ENCODE measurements at places on chromosomes 12 and 14. TPM values are rescaled to one million over a fixed set of nuclear protein-coding genes. Genes with fewer than 3 reads are reported as not detected.

The PLEK2 gene
- total RNA-seq = not detected

DNA sequence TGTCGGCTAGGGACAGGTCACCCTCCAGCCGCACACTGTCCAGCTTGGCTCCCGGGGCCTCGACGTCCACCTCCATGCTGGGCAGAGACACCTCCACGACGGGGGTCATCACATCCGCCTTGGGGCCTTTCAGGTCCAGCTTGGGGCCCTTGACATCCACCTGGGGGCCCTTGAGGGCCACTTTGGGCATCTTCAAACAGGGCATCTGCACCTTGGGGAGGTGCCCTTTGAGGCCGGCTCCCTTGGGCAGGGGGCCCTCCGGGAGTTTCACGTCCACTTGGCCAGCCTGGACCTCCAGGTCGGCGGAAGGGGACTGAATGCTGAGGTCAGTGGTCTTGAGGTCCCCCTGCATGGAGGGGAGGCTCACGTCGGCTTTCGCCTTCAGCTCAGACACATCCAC, 17.9 kb downstream of the PLD4 start:
- no peak for DNase-seq

DNA sequence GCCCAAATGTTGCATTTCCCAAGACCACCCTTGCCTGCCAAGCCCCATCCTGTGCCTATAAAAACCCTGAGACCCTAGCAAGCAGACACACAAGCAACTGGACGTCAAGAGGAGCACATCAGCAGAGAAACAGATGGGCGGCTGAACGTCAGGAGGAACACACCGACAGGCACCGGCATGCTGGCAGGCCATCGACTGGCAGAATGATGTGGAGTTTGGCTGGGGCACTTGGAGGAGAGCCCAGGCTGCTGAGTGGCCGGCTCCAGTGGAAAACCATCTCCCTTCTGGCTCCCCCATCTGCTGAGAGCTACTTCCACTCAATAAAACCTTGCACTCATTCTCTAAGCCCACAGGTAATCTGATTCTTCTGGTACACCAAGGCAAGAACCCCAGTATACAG, 130.1 kb downstream of the SLC41A2 start:
- DNase-seq = no peak

- no peak for DNase-seq
These were observed 15.2 kb upstream of the PTPRB start for GRCh38 chr12:70652451-70652850.

- no peak for DNase-seq
These were observed 90.0 kb downstream of the GALNT9 start for GRCh38 chr12:132239392-132239791.

GRCh38 chr12:29970501-29970900, 186.8 kb upstream of the TMTC1 start:
- DNase-seq = no peak

GRCh38 chr12:97758586-97758985, 296.0 kb downstream of the RMST start:
- no peak for DNase-seq

The DNAH10 gene
- 0.04 TPM for total RNA-seq

DNA sequence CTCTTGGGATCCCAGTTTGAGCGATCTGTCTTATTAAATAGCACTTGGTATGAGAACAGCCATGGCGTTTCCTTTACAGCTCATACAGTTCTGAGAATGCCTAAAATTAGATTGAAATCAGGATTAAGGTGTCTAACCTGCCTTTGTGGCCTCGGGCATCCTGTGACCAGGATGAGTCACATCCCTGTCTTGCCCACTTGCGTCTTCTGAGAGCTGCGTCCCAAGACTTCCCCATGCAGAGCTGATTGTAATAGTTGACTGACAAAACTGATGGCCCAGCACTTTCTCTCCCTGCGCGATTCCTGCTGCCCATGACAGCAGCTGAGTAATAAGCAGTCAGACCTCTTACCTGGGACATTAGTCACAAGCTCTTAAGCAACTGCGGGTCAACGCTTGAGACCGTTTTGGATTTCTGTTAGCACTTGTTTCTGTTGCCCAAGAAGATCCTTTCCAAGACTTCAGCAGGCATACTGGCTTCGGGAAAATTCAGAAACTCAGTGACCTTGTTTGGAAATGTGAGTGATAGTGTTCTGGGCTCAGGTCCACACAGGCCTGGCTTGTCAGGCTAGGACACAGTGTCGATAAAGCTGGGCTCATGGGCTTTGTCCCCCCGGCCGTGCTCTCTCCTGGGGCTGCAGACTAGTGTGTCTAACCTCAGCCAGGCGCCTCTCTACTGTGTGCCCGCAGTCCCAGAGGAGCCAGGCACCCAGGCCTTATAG, 169.9 kb upstream of the HIF1A start:
- DNase-seq = no peak

DNA sequence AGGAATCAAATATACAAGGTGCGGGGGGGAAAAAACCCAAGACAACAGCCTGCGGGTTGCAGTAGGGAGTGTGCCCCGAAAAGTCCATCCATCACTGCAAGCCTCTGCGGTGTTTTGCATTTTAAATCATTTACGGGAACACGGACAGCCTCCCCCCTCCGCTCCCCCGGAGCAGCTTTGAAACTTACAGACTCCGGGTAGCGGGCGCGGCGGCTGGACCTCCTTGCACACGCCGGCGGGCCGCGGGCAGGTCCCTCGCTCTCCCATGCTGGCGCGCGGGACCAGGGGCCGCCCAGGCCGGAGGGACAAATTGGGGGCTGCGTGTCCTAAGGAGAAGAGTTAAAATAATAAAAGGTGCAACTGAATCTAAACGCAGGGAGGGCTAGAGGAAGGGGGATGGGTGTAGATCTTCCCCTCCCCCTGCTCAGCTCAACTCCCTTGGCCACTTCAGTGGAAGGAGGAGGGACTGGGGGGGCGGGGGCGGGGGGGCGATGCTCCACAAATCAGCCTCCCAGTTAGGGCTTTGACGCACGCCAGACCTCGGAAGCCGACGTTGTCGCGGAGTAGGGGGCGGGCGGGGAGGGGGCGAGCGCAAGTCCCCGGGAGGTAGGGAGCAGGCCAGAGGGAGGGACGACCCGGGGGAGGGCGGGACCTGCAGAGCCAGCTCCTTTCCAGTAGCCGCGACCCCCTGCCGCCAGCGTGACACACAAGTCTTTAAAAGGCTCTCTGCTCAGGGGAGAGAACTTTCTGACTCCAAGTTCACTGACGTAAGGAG, at the start of gene KCNJ8:
KCNJ8 (minus strand) TSS at position 349 of the 775 bp plus-strand sequence. CDS start 1,090 bp downstream, outside the sequence.
- no peak for DNase-seq

- DNase-seq = no peak
These were observed 94.0 kb downstream of the ESR2 start for GRCh38 chr14:64200170-64200569.

DNA sequence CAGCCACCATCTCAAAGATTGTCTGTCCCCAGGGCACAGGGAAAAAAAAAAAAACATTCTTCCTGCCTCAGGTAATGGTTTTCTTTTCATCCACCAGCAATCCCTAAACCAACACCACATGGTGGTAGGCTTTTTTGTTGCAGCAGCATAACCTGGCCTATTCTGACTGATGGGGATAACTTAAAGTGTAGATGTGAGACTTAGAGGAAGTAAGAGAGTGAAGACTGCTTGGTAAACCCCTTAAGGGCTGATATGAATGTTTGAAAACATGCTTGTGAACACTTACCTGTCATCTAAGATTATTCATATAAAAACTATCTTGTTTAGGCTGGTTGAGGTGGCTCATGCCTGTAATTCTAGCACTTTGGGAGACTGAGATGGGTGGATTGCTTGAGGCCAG, 130.2 kb upstream of the RAP1B start:
- DNase-seq = no peak

- DNase-seq = peak; percentile 80
These were observed 782.5 kb downstream of the TMEM121 start for GRCh38 chr14:106308839-106309389.

The GPR137C gene
- 3.2 TPM for total RNA-seq

DNA sequence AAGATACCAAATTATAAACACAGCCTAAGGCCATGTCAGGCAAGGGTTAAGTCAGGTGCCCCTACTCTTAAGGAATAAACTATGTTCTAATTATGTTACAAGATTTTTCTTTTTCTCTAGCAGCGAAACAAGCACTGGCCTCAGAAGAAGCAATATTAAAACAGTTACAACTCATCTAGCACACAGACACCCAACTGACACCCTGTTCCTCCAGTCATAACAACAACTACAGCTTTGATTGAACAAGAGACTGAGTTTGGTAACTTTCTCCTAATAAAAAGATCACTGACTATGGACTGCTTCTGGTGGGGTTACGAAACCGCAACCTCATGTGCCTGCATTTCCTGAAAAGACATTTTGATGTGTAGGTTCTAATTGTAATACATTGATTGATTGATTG, 3.3 kb upstream of the DAO start:
- no peak for DNase-seq

The BCDIN3D gene
- total RNA-seq = 10.1 TPM

DNA sequence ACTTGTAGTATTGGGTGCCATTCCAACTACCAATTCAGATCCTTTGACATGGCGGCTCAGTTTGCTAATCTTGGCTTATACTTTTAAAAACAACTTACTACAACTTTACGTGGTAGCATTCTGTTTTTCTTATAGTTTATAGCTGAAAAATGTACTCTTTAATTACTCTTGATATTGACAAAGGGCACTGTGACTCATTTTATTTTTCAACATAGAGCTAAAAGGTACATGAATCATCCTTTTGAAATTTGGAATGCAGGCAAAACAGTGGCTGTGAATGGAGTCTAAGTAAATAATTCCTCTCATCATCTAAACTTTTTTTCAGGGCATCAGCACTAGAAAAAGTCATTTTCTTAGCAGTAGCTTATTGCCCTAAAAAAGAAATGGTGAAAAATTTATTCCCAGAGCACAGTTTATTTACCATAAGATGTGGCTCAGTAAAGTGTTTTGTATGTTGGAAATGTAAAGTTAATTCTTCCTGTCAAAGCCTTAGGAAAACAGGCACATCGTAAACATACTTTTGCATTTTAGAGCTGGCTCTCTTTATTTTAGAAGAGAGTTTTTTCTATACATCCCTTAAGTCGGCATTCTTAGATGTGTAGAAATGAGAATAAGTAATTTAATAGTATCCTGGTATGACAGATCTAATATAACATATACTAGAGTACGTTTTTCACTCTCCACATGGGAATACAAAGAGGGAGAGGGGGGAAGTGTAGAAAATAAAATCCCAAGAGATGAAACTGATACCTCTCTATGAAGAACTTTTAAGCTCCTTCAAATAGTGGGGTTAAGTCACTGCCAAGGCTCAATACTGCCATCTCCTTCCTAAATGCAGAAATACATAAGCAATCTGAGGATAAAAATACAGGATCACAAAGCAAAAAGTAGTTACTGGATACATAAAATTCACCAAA, 55.2 kb downstream of the SLC25A21 start:
- DNase-seq = no peak

The EIF4B gene
- 745 TPM for total RNA-seq

DNA sequence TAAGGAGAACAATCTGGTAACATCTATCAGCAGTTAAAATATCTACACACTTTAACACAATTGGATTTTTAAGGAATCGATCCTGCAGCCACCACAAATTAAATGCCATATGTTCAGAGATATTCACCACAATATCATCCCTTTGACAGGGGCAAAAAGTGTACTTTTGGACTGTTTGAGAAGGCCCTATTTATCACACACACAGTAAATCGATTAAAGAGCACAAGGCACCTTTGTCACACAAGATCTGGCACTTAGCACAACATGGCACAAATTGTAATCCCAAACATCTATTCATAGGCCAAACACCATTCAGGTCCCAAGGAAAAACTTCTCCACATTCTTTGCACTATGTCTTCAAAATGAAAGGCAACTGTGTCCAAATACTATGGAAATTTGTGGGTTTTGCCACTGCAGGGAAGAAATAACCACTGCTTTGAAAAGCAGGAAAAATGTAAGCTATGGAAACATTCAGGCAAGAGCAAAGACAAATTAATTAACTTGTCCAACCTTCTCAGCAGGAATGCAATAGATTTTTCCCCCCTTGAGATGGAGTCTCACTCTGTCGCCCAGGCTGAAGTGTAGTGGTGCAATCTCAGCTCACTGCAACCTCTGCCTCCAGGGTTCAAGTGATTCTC, 282.5 kb upstream of the TMPO start:
- no peak for DNase-seq

The C14orf180 gene
- total RNA-seq = not detected

GRCh38 chr12:93938317-93938716, 210.1 kb upstream of the PLXNC1 start:
- DNase-seq = no peak

The KRT80 gene
- not detected for total RNA-seq

The ASIC1 gene
- 0.59 TPM for total RNA-seq

The HOTAIR gene
- total RNA-seq = 3.6 TPM

DNA sequence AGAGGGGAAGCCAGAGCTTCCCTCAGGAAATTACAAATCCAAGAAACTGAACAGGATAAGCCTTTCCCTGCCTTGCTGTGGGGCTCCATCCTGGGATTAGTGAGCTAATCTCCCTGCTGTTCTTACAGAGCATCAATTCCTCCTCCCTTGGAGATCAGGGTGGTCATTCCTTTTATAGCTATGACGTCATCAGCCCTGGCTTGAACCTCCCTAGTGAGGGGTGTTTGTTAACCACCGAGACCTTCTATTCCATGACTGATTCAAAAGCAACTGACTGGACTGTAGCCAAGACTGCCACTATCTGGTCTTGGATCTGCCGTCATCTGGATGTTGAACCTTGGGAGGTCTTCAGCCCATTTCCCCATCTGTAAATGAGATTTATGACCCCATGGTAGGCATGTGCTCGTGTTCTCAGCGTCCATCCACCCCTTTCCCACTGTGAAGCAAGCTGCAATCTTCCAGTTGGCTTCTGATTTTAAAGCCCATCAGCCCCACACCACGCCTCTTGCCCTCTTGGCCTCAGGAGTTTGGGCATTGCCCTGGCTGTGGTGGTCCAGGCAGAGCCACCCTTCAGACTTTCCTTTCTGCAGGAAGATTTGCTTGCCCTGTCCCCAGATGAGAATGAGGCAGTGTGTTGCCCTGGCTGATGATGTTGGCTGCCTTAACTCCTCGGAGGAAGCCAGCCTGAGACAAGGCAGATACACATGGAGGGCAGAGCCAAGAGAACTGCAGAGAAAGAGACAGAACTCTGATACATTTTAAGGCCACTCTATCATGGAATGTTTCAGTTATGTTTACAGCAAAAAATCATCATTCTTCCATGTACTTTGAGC, 59.6 kb upstream of the ACTN1 start:
- no peak for DNase-seq

DNA sequence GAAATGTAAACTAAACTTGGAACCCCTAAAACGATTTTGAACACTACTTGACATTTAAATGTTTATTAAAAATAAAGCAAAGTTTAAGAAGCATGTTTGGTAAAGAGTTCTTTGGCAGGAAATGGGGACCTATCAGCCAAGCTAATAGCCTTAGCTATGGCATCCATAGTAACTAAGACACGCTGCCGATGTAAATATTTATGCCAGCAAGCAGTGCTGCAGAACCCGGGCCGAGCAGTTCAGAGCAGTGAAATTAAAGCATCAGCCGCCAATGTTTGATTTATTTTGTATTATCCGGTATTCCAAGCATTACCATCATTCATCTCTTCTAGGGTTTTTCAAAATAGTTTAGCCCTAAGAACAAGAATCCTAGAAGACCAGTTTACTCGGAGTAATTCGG, 61.6 kb downstream of the PPP2R5C start:
- no peak for DNase-seq

The MYH6 gene
- not detected for total RNA-seq

GRCh38 chr14:33510063-33510481, 440.8 kb downstream of the EGLN3 start:
- DNase-seq = no peak

Data from OCI-LY7 (cell line).